ENCODE measurements at places on chromosomes 13 and 19.

DNA sequence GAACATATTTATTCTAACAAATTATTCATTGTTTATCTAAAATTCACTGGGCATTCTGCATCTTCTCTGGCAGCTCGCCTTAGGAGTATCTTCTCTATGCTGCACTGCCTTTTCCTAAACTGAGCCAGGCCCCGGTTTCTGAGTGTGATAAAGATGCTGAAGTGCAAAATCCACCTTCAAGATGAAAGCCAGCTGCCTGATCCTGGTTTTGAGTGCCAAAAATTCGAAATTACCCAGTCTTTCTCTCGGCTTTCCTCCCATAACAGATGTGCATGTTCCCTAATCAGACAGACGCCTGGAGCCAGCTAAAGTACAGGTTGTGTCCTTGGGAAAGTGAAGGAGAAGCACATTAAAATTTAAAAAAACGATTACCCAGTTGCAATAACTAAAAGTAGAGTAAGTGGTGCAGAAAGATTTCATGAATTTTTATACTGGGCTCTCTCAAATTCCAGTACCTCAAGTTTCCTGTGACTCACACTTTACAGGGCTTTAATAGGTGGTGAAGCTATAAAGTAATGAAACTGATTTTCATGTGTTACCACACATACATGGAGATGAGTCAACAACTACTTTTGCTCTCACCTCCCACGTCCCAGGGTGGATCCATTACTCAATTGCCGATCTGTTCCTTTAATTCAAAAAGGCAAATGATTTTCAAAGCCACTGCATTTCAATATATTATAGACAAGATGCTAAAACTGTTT is 65.0 kb upstream of the GTF2F2 start:
- ATAC-seq: peak; percentile 99

- ATAC-seq: no peak
Observed at GRCh38 chr19:49807904-49808675, 5.0 kb downstream of the FUZ start.

DNA sequence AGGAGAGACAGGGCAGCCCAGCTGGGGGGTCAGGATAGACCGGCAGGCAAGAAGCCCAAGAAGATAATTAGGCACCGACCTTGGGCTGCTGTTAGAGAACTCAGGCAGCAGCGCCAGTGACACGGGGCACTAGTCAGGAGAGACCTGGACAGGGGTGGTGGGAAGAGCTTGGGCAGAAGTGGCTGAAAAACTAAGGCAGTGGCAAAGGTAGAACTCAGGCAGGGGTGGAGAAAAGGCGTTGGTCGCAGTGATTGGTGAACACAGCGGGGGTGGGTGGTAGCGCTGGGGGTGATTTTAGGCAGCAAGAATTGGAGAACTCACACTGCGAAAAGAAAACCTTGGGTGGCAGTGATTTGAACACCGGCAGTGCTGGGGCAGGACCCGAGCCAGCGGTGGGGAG is 4.3 kb downstream of the CCER2 start:
- no peak for ATAC-seq

DNA sequence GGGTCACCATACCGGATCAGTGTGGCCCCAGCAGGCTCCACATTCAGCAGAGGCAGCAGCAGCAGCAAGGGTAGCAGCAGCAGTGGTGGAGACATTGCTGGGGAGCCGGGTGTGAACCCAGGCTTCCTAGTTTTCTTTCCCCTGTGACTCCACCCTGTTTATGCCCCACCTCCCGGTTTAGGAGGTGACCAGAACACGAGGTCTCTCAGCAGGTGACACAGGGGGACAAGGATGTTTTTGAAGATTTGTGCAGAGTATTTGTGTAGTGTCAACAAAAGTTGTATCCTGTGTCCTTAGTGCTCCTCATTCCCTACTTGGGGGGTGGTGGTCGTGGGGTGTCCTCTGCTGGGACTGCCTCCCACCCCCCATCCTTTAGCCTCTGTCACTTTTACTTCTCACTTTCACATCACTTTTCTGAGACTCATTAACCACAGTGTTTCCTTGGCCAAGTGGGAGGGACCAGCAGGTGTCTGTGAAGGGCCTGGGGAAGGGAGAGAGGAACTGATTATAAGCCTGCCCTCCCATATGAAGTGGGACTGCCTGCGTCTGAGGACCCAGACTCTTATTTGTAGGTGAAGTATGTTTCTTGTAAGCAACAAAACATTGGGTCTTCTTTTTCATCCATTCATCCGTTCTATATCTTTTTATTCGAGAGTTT is 15.6 kb upstream of the KCNC3 start:
- no peak for ATAC-seq

DNA sequence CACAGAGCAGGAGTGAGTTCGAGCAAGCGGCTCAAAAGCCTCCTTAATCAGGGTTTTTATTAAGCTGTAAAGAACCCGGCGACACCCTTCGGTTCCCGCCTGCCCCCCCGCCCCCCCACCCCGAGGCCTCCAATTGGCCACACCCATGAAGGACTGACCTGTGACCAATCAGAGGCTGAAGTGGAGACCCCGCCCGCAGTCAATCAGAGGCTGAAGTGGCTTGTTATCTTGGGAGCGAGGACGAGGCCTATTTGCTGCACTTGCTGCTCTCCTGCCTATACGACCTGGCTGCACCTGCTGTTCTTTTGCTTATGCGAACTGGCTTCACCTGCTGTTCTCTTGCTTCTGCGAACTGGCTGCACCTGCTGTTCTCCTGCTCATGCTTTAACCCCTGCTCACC is 844.9 kb downstream of the OLFM4 start:
- ATAC-seq: no peak

DNA sequence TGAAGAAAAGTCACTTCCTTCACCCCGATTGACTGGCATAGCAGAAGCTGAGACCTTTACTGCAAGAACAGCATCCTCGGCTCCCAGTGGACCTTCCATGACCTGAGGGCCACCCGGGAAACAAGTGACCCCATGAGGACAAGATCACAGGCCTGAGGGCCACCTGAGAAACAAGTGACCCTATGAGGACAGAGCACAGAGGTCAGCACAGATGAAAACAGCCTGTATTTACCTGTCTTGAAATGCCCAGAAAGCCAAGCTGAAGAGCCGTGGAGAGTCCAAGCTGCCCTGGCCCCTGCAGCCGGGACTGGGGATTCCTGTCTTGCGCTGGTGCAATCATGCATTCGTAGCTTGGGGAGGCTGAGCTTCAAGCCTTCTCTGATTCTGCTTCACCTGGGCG is 114.2 kb upstream of the SPACA7 start:
- ATAC-seq: no peak

- peak; percentile 79 for ATAC-seq
Observed at GRCh38 chr13:40517486-40518480, 148.7 kb downstream of the FOXO1 start.

DNA sequence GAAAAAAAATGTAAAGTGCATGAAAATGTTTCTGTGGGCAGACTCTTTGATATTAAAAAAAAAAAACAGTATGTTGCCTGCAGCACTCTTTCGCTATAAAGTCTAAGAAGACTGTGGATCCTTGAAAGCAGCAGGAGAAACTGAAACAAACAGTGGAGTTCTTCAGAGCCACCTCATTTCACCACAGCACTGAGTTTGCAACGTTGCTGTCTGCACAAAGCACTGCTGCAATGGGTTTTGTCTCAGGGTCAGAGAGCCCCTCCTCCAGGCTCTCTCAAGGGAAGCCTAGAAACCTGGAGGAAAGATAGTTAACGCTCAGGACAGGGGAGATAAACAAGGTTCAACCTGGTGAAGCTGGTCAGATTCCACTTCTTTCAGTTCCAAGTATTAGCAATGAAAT is 248.7 kb downstream of the EFNB2 start:
- ATAC-seq: no peak

DNA sequence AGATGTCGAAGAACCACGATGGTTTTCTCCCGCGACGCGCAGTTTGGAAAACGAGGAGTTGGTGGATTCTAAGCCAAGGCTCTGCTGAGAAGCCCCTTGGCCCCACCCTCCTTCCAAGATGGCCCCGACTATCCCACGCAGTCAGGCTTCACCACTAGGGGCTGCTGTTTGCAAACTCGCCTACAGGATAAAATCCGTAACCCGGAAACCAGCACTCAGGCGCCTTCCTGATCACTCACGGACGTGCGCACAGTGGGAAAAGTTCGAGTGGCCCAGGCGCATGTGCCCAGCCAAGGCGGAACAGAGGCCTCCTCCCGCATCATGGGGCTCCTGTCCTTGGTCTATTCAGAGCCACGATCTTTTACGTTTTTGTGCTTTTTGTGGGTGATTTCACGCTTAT is 19.2 kb upstream of the UQCR11 start:
- ATAC-seq: peak; percentile 67

DNA sequence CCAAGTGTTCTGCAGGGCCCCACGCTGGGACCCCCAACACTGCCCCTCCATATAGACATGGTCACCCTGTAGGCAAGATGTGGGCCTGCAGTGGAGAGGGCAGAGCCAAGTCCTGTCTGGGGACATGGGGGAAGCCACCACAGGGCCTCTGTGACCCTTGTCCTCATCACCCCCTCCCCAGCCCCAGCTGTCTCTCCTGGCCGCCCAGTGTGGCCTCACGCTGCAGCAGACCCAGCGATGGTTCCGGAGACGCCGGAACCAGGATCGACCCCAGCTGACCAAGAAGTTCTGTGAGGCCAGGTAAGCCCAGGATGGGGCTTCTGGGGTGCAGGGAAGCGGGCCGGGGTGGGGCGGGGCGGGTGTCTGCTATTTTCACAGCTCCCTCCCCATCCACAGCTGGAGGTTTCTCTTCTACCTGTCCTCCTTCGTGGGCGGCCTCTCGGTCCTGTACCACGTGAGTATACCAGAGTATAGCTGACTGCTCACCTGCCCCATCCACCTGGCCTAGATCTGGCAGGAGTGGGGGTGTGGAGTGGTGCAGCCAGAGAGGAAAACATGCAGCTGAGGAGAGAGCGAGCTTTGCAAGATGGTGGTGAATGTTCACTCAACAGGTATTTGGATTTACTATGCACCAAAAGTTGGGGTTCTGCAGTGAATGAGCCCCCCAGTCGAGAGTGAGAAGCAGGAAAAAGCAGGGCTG is 46.4 kb downstream of the CERS4 start:
- ATAC-seq: no peak

GRCh38 chr19:21022996-21023395 is 2.5 kb downstream of the ZNF430 start:
- peak; percentile 52 for ATAC-seq

- peak; percentile 44 for ATAC-seq
Observed at GRCh38 chr13:113742000-113742441, 17.0 kb upstream of the TMEM255B start.

GRCh38 chr19:13020002-13020414 is 24.7 kb downstream of the NFIX start:
- ATAC-seq: no peak

DNA sequence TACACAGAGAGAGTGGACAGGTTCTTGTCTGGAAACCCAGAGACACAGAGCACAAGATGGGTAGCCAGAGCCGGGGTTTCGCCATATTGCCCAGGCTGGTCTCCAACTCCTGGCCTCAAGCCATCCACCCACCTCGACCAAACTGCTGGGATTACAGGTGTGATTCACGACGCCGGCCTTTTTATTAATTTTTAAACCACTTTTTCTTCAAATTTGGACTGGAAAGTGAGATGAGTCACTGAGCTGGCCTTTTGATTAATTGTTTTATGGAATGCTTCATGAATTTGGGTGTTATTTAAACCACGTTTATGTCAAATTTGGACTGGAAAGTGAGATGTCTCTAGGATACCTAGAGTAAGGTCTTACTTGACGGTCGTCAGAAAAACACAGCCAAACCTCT is 12.1 kb upstream of the IGFL1 start:
- no peak for ATAC-seq

- no peak for ATAC-seq
Observed at GRCh38 chr13:38537051-38537450, 149.8 kb upstream of the FREM2 start.

DNA sequence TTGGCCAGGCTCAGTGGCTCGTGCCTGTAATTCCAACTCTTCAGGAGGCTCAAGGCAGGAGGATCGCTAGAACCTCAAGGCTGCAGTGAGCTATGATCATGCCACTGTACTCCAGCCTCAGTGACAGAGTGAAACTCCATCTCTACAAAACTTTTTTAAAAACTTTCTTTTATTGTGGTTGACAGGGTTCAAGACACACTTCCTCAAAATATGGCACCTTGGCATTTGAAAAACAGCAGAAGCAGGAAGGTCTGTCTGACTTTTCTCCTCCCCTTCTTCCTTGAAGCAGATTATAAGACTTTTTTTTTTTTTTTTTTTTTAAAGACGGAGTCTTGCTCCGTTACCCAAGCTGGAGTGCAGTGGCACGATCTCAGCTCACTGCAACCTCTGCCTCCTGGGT is 100.3 kb downstream of the TM9SF2 start:
- no peak for ATAC-seq

GRCh38 chr13:46166224-46166584 is 15.8 kb downstream of the LCP1 start:
- peak; percentile 21 for ATAC-seq

GRCh38 chr19:6475321-6476108 is 6.1 kb downstream of the DENND1C start:
- ATAC-seq: no peak

DNA sequence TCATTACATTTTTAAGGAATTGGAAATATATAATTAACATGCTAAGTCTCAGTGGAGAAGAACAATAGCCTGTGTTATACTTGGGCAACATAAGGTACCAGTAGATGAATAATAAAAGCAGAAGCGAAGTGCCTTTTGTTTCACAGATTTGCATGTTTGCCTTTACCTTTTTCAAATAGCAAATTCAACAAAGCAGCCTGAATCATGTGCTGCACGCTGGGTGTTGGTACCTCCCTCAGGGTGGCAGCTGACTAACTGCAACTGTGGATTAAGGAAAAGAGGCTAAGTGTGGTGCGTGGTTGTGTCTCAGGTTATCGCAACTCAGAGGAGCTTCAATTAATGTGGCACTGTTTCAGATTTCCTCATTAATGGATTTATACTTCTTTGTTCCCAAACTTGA is 189.0 kb downstream of the LMO7 start:
- ATAC-seq: no peak

- ATAC-seq: peak; percentile 28
Observed at GRCh38 chr13:95636853-95637252, 7.7 kb downstream of the DZIP1 start.

- ATAC-seq: no peak
Observed at GRCh38 chr19:47187797-47188196, 43.2 kb downstream of the BBC3 start.

DNA sequence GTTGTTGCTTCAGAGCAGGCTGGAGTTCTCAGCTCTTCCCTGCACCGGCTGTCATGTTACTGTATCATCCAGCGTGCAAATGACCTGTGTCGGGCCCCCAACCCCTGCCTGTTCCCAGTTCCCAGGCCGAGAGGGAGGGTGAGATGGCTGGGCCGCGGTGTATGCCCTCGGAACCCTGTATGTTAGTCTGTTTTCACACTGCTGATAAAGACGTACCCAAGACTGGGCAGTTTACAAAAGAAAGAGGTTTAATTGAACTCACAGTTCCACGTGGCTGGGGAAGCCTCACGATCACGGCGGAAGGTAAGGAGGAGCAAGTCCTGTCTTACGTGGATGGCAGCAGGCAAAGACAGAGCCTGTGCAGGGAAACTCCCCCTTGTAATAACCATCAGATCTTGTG is 10.9 kb downstream of the TMEM255B start:
- no peak for ATAC-seq

GRCh38 chr19:37992761-37993160 is 85.8 kb downstream of the SIPA1L3 start:
- ATAC-seq: no peak

- no peak for ATAC-seq
Observed at GRCh38 chr19:1809678-1810077, 2.4 kb downstream of the ATP8B3 start.

Data from activated CD4-positive, CD25-positive, alpha-beta regulatory T cell treated with anti-CD3 and anti-CD28 coated beads, Interleukin-2, amount 50 U/mL, for 24 hours (primary cell).